ENCODE measurements at places on chromosomes 5 and 9.

DNA sequence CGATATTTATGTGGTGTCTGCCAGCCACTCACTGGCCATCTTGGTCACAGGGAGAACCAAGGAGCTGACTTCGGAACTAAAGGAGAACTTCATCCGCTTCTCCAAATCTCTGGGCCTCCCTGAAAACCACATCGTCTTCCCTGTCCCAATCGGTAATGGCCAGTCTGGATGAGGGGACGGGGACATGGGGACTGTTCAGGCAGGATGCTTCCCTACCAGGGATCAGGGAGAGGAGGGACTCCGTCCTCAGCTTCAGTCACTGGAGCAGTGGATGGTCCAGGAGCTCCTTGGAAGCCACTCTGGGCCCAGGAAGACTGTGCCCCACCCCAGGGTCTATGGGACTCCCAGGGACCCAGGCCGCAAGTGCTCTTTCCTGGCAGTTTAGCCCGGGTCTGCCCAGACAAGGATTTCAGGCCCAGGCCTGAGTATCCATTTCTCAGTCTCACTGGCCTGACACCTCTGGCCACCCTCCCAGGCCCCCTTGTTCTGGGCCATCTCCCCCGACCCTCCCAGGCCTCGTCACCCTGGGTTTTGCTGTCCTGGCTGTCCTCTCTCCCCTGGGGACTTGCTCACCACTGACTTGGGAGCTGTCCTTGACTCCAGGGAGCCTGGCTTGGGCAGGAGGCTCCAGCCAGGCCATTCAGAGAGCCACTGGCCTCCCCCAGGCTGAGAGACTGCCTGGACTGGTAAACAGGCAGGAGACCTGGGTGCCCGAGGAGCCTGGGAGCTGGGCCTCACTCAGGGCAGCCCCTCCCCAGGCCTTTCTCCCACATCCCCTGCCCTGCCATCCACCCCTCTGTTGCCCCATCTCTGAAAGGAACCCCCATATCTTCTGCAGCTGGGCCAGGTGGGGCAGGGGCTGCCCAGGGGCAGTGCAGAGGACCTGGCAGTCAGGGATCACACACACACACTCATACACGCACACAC, 3.1 kb downstream of the LCN2 start:
- no peak for DNase-seq

- no peak for DNase-seq
Observed at GRCh38 chr5:118397236-118397635, 591.1 kb downstream of the DTWD2 start.

DNA sequence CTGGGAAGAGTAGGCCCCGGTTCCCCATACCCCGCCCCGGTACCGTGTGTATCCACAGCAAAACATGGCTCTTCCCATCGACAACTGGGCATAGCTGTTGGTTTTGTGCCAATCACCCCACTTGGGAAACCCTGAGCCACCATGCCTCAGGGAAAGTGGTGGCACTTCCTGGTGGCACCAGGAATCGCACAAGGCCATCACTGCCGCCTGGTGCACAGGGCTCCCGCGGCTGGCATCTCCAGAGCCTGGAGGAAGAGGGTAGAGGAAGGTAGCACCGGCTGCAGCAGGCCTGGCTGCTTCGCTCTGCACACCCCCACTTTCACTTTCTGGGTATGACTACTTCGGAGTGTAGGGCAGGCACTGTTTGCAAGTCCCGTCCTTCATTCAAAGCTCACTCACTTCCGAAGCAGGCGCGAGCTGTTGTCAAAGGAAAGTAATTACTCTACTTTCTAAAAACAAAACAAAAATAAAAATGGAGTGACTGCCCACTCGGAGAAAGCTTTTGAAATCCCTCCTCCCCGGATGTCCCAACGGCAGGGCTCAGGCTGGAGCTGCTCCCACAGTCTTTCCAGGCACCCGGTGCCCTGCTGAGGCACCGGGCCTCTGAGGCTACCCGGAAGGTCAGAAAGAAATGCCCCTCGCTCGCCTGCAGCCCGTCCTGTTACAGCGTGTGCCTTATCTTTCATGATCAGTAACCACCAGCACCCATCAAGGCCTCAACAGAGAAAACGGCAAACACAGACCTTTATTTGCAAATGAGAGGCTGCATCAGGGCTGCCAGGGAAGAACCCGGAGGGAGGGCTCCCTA, 2.0 kb downstream of the BRD3 start:
- DNase-seq: peak; percentile 35

DNA sequence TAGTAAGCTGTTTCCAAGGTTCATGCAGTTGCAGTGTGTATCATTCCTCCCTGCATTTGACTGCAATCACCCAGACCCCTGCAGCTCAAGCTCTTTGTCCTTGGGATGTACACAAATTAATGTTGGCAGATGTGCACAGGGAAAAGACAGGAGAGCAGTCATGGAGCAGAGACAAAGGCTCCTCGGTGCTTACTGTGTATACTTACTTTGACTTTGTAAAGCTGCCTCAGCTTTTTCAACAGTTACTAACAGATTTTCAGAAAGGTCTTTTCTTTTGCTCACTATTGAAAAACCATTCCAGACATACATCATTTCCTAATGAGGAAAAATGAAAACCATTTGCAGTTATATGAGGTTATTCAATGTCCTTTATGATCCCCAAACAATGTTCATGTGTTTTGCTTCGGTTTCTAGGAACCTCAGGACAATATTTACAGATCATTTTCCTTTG, 124.9 kb downstream of the TTC39B start:
- DNase-seq: no peak

GRCh38 chr9:95140821-95141220, 176.7 kb downstream of the FANCC start:
- no peak for DNase-seq

DNA sequence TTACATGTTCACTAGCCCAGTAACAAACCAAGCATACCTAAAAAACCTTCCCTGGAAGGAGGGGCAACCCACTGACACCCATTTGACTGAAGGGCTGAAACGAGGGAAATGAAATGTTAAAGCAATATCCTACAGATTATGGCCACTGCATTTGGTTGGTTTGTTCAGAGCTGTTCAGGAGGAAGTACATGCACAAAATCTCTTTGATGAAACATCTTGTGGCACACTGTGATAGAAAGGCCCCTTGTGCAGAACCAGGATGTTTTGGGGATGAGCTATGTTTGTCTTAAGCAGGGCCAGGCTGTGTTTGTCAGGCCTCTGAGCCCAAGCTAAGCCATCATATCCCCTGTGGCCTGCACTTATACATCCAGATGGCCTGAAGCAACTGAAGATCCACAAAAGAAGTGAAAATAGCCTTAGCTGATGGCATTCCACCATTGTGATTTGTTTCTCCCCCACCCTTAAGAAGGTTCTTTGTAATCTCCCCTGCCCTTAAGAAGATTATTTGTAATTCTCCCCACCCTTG, 467.3 kb upstream of the PIK3R1 start:
- DNase-seq: no peak

DNA sequence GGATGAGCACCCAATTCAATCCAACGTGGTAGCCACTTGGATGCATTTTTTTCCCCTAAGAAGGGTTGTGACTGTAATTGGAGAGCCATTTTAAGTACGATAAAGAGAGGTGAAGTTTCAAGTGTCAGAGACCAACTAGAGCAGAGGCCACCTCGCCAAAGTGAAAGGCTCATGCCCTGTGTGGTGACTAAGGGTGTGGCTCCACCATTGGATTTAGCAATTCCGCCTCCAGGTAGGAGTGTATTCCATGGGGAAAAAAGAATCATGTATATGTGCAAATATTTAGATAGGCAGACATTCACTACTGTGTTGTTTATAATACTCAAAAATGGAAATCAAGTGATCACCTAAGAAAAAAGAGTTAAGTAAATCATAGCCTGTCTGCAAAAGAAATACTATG, 53.1 kb upstream of the S1PR3 start:
- no peak for DNase-seq

DNA sequence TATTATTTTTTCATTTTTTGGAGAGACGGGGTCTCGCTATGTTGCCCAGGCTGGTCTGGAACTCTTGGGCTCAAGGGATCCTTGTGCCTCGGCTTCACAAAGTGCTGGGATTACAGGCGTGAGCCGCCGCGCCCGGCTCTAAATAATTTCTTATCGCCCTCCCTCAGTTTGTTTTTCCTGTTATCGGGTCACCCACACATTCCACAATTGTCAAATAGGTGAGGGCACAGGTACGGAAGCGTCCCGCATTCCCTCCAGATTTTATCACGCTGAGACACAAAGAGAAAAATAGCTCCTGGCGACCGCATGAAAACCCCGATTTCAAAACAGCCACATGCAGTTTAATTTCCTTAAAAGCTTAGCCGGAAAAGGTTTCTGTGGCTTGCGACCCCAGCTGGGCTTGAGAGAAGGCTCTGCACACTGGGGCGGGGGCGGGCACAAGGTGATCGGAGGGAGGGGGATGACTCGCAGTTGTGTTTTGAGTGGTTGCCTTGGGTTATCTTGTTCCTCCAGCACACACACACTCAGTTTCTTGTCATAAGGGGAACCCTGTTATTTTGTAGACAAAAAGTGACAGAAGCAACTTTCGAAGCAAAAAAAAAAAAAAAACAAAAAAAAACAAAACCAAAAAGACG, 717 bp upstream of the IQGAP2 start:
- no peak for DNase-seq

DNA sequence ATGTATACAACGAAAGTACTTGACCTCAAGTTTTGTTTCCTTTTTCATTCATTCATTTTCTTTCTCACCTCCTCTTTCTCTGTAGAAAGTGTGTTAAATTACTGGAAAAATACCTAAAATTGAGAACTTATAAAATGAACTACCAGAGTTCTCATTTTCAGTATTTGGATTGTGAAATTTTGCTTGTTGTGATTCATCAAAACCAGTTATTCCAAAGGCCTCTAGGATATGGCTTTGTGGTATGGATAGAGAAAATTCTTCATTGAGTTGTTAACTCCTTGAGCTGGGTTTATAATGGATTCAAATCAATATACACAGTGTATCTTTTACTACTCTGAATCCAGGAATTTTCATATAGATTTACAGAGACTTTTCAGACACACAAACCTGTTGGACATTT, 287.6 kb downstream of the KDM4C start:
- DNase-seq: no peak

DNA sequence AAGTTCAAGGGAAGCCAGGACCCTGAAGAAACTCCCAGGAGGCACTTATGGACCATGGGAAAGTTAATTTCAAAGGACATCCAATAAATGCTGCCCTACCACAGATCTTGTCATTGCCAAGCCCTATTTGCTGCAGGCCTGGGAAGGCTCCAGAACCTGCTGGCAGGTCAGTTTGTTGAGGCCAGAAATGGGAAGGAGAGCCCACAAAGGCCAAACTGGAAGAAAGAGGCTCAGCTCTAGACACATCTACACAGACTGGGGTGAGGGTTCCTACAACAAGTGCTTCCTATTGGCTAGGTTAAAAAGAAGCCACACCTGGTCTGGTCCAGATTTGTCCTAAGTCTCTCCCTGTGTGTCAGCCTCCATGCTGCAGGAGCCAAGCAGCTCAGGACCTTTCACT, 94.4 kb downstream of the SIL1 start:
- DNase-seq: no peak

DNA sequence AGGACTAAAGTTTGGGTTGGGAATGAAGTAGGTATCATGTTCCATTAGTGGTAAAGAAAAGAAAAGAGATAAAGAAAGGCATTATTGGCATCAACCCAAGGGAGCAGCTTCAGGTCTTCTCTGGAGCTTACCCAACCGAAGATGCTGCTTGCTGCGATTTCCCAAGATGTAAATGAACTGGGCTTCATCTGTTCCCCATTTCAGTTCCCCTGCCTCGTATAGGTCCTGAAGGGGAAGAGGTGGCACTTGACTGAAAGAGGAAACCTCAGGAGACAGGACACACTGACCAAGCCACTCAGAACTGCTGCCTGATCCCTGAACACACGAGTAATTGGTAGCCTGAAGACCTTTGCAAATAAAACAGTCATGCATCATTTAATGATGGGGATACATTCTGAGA, 24.6 kb downstream of the ANXA6 start:
- no peak for DNase-seq

- peak; percentile 29 for DNase-seq
Observed at GRCh38 chr5:98827161-98827560, 53.7 kb downstream of the RGMB start.

- DNase-seq: no peak
Observed at GRCh38 chr9:16823906-16824305, 46.6 kb downstream of the BNC2 start.

GRCh38 chr5:39760385-39761198, 335.8 kb upstream of the DAB2 start:
- DNase-seq: peak; percentile 94

DNA sequence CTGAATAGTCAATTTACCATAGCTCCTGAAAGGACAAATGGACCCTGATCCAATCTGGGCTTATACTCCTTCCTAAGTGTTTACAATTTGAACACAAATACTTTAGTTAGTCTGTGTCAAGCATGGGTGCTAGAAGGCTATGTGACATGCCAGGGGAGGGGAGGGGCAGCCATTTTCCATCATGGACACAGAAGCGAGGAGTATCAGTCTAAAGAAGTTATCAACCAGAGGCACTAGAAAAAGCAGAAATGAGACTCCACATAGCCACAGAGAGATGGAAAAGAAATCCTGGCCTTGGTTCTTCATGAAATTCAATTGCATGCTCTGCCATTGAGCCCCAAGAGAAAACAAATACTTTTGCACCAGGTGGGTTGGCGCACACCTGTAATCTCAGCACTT, 61.8 kb downstream of the NR6A1 start:
- DNase-seq: no peak

- DNase-seq: no peak
Observed at GRCh38 chr5:86814315-86814714, 196.6 kb downstream of the COX7C start.

GRCh38 chr5:115379622-115380344, 83.3 kb upstream of the CCDC112 start:
- DNase-seq: no peak

GRCh38 chr5:168086104-168086610, 205.3 kb upstream of the WWC1 start:
- DNase-seq: peak; percentile 72

- no peak for DNase-seq
Observed at GRCh38 chr9:89945133-89945532, 340.3 kb downstream of the GADD45G start.

- DNase-seq: no peak
Observed at GRCh38 chr5:17860660-17861315, 226.5 kb downstream of the TAF11L14 start.

DNA sequence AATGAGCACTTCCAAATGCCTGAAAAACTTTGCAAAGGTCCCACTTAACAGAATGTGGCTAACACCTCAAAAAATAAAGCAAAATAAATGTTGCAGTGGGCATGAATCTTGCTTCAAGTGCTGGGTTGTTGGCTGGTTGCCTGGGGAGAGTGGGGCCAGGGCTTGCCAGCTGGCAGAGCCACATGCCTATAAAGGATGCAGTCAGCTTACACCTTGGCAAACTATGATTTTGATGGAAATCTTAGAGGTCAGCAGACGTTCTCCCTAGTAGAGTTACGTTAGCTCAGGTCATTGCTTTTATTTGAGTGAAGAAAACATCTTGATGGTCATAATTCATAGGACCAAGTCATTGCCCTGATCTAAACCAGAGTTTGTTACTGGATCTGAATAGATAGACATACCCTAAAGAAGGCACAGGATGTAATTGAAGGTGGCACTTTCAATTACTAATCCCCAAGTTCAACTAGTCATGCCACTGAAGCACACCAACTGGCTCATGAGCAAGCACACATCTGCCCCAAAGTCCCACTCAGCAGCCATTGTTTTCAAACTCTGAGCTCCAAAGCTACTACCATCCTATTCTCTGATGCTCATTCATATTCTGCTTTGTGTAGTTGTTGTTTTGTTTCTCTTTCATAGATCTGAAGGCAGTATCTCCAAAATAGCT, 51.2 kb upstream of the ZSWIM6 start:
- DNase-seq: no peak
